ENCODE measurements at places on chromosomes 5 and 9.

GRCh38 chr9:114452219-114453165, 52.8 kb downstream of the WHRN start:
- peak; percentile 39 for DNase-seq
- no peaks in the 10 kb centered on the region for H3K27me3 ChIP-seq
- no peak overlapping the region for H3K27ac ChIP-seq
- no peaks in the 10 kb centered on the region for H3K4me1 ChIP-seq

DNA sequence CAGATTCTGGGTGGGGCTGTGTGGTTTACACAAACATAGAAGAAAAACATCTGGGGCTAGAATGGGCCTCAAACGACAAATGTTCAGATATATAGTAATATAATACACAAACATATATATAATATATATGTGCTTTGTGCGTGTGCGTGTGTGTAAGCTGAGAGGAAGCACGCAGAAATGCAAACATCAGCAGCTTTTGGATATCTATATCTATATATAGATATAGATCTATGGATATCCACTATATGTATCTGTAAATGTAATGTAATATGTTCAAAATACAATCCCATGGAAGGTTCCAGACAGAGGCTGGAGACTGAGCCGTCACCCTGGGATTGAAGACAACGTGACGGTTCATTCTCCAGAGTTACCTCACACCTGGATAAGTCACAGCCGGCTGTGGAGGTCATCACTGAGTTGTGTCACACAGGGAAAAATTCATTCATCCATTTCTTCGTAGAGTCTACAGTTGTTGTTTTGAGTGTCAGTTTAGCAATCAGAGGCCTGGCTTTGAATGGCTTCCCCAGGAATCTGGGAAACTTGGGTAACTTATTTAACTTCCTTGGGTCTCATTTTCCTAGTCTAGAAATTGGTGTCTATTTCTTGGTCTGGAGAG, 123.0 kb upstream of the CPEB4 start:
- no peaks in the 10 kb centered on the region for H3K4me1 ChIP-seq
- H3K27me3 ChIP-seq = no peaks in the 10 kb centered on the region
- DNase-seq = no peak
- no peak overlapping the region for H3K4me3 ChIP-seq

DNA sequence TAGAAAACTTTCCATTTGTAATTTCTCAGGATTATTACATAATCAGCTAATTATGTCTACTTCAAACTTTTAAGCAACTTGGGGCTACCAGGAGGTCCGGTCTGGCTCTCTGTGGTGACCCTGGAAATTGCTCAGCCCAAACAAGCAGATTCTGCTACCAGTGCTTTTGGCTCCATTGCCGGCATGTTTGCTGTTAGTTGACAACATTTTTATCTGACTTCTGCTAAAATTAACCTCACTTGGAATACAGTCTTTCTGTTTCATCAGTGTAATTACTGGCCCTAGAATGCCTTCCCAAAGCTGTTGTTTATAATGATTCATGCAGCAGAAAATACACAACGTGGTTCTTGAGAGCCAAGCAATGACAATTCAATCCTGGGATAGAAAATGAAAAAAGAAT, 38.5 kb upstream of the FAM81B start:
- no peak for DNase-seq
- H3K4me1 ChIP-seq = no peaks in the 10 kb centered on the region
- no peak overlapping the region for H3K4me3 ChIP-seq
- H3K27ac ChIP-seq = no peak overlapping the region
- H3K36me3 ChIP-seq = no peaks in the 10 kb centered on the region

GRCh38 chr5:145463634-145464033, 371.5 kb downstream of the PRELID2 start:
- H3K4me3 ChIP-seq = no peak overlapping the region
- DNase-seq = no peak
- H3K27ac ChIP-seq = no peak overlapping the region
- no peaks in the 10 kb centered on the region for H3K36me3 ChIP-seq
- no peaks in the 10 kb centered on the region for H3K27me3 ChIP-seq

GRCh38 chr5:117379521-117379920, 804.9 kb upstream of the SEMA6A start:
- no peaks in the 10 kb centered on the region for H3K36me3 ChIP-seq
- H3K27me3 ChIP-seq = no peaks in the 10 kb centered on the region
- H3K4me3 ChIP-seq = no peak overlapping the region
- DNase-seq = no peak

- no peaks in the 10 kb centered on the region for H3K36me3 ChIP-seq
- H3K4me3 ChIP-seq = no peak overlapping the region
- H3K27ac ChIP-seq = peak overlapping the region; percentile 27
- DNase-seq = no peak
- no peaks in the 10 kb centered on the region for H3K27me3 ChIP-seq
These were observed 3.4 kb upstream of the CTSL start for GRCh38 chr9:87722393-87723088.

DNA sequence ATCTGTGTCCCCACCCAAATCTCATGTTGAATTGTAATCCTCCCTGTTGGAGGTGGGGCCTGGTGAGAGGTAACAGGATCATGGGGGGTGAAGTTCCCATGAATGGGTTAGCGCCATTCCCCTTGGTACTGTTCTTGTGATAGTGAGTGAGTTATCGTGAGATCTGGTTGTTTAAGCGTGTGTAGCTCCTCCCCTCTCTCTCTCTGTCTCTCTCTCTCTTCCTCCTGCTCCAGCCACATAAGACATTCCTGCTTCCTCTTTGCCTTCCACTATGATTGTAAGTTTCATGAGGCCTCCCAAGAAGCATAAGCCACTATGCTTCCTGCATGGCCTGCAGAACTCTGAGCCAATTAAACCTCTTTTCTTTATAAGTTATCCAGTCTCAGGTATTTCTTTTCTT, 28.8 kb downstream of the C5orf15 start:
- H3K27me3 ChIP-seq = no peaks in the 10 kb centered on the region
- no peaks in the 10 kb centered on the region for H3K36me3 ChIP-seq
- no peak overlapping the region for H3K27ac ChIP-seq
- H3K4me3 ChIP-seq = no peak overlapping the region
- DNase-seq = no peak
- H3K4me1 ChIP-seq = no peaks in the 10 kb centered on the region

DNA sequence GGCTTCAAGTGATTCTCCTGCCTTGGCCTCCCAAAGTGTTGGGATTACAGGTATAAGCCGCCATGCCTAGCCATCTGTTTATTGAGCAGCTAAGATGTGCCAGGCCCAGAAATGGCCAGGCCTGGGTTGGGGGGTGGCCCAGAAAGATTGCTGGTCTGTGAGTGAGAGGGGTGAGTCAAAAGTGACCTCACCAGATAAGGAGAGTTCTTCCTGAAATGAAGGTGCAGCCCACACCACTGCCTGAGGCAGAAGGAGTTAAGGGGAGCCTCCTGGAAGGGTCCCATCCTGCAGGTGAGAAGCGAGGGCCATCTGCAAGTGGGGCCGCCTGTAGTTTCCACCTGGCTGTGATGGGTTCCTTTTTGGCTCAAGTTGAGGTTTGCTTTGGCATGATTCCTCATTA, 96.9 kb upstream of the KLF4 start:
- H3K36me3 ChIP-seq = no peaks in the 10 kb centered on the region
- DNase-seq = no peak
- H3K27me3 ChIP-seq = no peaks in the 10 kb centered on the region
- H3K4me1 ChIP-seq = no peaks in the 10 kb centered on the region

DNA sequence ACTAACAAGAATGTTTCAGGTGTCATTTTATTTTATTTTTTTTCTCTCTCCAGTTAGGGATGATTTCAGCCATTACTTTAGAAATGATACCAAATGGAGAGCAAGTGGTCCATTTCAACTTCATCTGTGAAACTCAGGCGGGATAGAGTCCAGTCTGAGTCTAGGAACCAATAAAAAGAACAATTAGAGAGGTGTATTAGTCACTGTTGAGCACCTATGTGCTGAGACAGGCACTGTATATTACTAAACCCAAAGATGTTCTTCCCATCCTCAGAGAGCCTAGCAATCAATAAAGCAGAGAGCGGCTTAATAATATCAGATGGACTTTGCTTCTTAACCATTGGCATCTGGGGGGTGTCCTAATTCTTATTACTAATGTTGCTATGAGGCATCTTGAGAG, 410.3 kb upstream of the SLC24A2 start:
- no peaks in the 10 kb centered on the region for H3K36me3 ChIP-seq
- no peak overlapping the region for H3K27ac ChIP-seq
- no peak overlapping the region for H3K4me3 ChIP-seq
- H3K4me1 ChIP-seq = no peaks in the 10 kb centered on the region

- H3K27ac ChIP-seq = no peak overlapping the region
- no peak for DNase-seq
- no peaks in the 10 kb centered on the region for H3K36me3 ChIP-seq
- H3K4me3 ChIP-seq = no peak overlapping the region
- no peaks in the 10 kb centered on the region for H3K27me3 ChIP-seq
These were observed 64.7 kb upstream of the CHD1 start for GRCh38 chr5:98993512-98993911.

- no peak for DNase-seq
- H3K27me3 ChIP-seq = no peaks in the 10 kb centered on the region
- H3K4me3 ChIP-seq = no peak overlapping the region
- H3K36me3 ChIP-seq = no peaks in the 10 kb centered on the region
These were observed 18.0 kb downstream of the SH3PXD2B start for GRCh38 chr5:172436078-172436878.

DNA sequence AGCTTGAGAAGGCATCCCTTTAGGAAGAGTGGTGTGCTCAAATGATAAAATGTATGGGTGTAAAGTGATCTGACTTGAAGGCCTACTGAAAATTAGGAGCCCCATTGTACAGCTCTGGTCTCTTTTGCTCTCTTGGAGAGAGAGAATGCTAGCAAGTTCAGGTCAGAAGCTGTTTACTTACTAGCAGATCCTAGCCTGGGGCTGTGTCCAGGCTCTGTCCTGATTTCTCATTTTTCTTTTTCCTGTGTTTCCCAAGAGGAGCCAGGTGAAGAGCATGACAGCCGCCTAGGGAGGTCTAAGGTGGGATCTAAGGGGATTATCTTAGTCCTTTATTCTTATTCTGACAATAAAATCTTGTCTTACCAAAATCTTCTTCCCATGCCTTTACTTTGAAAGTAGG, 272.8 kb downstream of the NNT start:
- H3K4me1 ChIP-seq = no peaks in the 10 kb centered on the region
- no peaks in the 10 kb centered on the region for H3K36me3 ChIP-seq
- no peak overlapping the region for H3K27ac ChIP-seq
- no peak overlapping the region for H3K4me3 ChIP-seq
- H3K27me3 ChIP-seq = no peaks in the 10 kb centered on the region

DNA sequence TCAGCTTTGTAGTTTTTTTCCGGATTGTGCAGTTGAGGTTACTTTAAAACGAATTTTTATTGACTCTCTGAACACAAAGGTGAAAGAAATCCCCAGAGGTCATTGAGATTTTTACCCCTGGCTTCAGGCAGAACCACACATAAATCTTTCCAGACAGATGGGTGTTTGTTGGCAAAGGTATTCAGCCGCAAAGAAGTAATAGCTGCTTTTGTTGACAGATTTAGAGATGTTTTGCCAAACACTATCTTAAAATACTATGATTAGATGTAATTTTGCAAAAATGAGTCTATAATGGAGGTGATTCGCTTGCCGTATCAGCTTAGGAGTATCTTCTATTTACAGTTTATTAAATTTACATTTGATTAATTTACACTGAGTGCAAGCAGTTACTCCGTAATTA, 418.3 kb upstream of the CLINT1 start:
- H3K27me3 ChIP-seq = no peaks in the 10 kb centered on the region
- no peaks in the 10 kb centered on the region for H3K36me3 ChIP-seq
- H3K27ac ChIP-seq = no peak overlapping the region

GRCh38 chr9:73866451-73866850, 630.7 kb upstream of the RORB start:
- no peaks in the 10 kb centered on the region for H3K36me3 ChIP-seq
- H3K27ac ChIP-seq = no peak overlapping the region
- H3K4me1 ChIP-seq = no peaks in the 10 kb centered on the region
- DNase-seq = no peak
- H3K4me3 ChIP-seq = no peak overlapping the region

DNA sequence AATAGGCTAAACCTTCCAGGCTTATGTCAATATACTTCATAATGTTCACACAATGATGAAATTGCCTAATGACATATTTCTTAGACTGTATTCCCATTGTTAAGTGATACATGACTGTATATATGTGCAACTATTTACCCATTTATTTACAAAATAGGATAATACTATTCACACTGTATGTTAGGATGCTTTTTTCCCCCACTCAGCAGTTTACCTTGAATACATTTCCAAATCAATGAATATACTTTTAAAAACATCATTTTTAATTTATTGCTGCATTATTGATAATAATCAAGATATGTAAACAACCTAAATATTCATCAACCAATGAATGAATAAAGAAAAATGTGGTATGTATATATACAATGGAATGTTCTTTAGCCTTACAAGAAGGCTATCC, 55.5 kb downstream of the PCSK1 start:
- no peaks in the 10 kb centered on the region for H3K27me3 ChIP-seq
- no peaks in the 10 kb centered on the region for H3K36me3 ChIP-seq
- no peak for DNase-seq
- H3K27ac ChIP-seq = no peak overlapping the region
- H3K4me3 ChIP-seq = no peak overlapping the region

DNA sequence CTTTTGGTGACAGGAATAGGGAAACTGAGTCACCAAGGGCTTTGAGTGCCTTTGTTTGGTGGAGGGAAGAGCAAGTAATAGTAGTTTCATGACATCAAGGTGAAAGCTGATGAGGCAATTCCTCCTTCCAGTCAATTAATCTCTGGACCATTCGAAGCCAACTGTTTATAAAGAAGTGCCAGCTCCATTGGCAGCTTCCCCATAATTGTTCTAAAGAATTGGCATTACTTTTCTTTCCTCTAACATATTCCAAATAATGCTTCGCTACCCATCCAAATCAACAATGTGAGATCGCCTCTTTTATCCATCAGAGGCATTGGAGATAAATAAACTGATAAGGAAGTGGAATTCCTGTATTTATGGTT, 132.4 kb downstream of the NPR3 start:
- H3K4me3 ChIP-seq = no peak overlapping the region
- no peaks in the 10 kb centered on the region for H3K36me3 ChIP-seq
- H3K27ac ChIP-seq = no peak overlapping the region
- no peaks in the 10 kb centered on the region for H3K4me1 ChIP-seq
- no peaks in the 10 kb centered on the region for H3K27me3 ChIP-seq
- no peak for DNase-seq

DNA sequence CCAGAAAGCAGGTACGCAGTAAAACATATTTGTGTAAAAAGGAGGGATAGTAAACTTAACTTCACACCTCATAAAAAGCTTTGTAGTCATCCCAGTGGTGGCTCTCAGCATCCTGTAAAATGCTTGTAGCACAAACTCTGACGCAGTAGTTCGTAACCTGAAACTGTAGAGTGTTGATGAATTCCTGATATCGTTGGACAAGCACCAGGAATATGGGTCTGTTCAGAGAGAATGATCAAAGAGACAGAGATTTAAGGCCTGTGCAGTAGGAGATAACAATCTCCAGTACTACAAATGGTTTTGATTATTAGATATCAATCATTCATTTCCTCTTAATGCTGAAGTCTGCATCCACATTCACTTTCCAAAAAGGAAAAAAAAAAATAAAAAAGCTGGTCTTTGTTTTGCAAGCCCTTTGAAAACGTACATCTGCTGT, 148.5 kb downstream of the KIAA0825 start:
- no peaks in the 10 kb centered on the region for H3K36me3 ChIP-seq
- H3K4me1 ChIP-seq = no peaks in the 10 kb centered on the region
- H3K27me3 ChIP-seq = no peaks in the 10 kb centered on the region

GRCh38 chr5:601771-602465, 10.2 kb upstream of the CEP72 start:
- no peaks in the 10 kb centered on the region for H3K36me3 ChIP-seq
- no peak overlapping the region for H3K27ac ChIP-seq
- no peak for DNase-seq
